ENCODE measurements at places on chromosomes 12 and 14.

GRCh38 chr14:81005540-81006228 is 50.3 kb downstream of the TSHR start:
- no peak for DNase-seq

DNA sequence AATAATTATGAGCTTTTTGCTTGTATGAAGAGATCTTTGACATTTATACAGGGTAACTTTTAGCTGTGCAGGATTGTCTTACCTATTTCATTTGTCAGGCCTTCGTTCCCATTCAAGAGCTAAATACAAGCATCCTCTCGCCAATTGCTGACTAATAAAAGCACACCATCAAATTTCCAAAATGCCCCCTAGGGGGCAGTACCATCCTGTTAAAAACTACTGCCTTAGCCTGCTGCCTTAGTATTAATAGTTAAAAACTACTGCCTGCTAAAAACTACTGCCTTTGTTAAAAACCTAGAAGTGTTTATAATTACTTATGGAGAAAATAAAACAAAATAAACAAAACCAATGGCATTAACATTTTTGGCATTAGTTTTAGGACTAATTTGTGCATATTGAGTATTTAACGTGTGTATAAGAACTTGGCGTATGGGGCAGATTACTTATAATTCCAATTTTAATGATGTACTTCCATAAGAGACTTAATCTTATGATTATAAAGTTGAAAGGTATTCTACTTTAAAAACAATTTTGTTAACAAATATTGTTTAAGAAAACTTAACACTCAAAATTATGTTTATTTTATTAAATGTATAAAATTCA is 3.0 kb upstream of the IFI27L2 start:
- peak; percentile 63 for DNase-seq

GRCh38 chr14:36316131-36316530 is 4.3 kb downstream of the MBIP start:
- no peak for DNase-seq

- no peak for DNase-seq
Measured at GRCh38 chr12:101862245-101862644, 15.1 kb upstream of the DRAM1 start.

GRCh38 chr14:55071870-55072640 is 20.6 kb downstream of the MAPK1IP1L start:
- DNase-seq: no peak

DNA sequence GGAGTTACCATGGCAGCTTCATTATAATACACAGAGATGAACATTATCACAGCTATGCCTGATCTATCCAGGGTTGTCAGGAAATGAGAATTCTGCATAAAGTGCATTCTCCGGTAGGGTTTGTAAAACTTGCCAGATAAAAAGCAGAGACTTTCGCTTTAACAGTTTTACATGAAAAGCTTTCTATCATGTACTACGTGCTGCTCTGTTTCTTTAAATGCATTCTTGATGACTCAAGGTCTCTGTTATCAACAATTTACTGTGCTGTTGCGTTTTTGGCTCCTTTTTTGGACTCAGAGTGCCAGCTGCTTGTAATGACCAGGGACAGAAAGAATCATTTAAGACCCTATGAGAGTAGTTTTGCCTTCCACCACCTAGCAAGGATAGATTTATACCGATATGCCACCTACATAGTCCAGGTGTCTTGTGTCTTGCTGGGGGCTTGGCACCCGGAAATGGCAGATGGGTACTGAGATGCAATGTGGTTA is 371.2 kb downstream of the BTG1 start:
- DNase-seq: no peak

DNA sequence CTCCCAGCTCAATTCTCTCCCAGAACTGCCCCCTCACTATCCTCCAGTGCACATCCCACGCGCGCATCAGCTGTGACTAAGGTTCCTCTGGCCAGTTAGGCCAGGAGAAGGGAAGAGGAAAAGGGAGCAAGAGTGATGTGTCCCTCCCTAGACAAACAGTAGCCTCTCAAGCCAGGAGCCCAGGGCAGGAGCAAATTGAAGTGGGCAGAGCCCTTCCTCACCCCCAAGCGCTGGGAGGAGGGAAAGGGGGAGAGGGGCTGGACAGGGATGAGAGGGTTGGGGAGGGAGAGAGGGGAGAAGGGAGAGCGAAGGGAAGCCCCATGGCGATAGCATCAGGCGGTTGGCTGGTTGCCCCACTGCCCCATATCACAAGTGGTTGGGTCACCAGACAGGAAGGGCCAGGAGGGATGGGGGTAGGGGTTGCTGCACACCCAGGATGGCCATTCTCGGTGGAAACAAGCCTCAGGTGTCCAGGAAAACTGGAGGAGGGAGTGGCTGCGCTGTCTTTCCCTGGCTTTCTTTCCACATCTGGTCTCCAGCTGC is 1.1 kb downstream of the CD63 start:
- peak; percentile 59 for DNase-seq

DNA sequence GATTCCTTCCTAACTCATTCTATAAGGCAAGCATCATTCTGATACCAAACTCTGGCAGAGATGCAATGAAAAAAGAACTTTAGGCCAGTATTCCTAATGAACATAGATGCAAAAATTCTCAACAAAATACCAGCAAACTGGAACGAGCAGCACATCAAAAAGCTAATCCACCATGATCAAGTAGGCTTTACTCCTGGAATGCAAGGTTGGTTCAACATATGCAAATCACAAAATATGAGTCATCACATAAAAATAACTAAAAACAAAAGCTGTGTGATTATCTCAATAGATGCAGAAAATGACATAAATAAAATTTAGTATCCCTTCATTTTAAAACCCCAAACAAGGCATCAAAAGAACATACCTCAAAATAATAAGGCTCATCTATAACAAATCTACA is 98.9 kb downstream of the ACSS3 start:
- no peak for DNase-seq

GRCh38 chr12:50066402-50066801 is 9.0 kb downstream of the ASIC1 start:
- DNase-seq: no peak

DNA sequence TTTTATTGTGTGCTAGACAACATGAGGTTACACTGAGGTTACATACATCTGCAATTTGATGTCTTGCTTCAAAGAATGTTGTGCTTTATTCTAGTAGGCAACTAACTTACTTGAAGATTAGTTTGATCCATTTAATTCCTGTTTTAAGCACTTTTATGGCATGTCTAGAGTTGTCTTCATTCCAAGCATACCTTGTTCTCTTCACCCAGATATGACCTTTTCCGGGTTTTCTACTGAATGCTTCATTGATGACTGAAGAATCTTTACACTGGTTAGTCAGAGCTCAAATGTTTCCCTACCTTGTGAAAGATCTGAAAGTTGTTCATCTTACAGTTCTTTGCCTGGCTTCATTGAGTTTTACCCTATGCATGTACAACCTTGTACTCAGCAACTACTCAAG is 274.0 kb upstream of the KITLG start:
- DNase-seq: no peak

DNA sequence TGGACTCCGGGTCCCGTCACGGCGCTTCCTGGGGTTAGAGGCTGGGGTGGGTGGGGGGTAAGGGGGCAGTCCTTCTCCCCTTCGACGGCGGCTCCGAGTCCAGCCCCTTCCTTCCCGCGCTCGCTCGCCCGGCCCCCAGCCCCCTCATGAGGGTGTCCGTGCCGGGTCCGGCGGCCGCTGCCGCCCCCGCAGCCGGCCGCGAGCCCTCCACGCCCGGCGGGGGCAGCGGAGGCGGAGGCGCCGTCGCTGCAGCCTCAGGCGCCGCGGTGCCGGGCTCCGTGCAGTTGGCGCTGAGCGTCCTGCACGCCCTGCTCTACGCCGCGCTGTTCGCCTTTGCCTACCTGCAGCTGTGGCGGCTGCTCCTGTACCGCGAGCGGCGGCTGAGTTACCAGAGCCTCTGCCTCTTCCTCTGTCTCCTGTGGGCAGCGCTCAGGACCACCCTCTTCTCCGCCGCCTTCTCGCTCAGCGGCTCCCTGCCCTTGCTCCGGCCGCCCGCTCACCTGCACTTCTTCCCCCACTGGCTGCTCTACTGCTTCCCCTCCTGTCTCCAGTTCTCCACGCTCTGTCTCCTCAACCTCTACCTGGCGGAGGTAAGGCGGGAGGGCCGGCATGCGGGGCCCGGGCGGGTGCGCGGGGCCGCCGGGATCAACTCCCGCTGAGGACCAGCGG is 500 bp downstream of the GPR137C start:
- peak; percentile 62 for DNase-seq

DNA sequence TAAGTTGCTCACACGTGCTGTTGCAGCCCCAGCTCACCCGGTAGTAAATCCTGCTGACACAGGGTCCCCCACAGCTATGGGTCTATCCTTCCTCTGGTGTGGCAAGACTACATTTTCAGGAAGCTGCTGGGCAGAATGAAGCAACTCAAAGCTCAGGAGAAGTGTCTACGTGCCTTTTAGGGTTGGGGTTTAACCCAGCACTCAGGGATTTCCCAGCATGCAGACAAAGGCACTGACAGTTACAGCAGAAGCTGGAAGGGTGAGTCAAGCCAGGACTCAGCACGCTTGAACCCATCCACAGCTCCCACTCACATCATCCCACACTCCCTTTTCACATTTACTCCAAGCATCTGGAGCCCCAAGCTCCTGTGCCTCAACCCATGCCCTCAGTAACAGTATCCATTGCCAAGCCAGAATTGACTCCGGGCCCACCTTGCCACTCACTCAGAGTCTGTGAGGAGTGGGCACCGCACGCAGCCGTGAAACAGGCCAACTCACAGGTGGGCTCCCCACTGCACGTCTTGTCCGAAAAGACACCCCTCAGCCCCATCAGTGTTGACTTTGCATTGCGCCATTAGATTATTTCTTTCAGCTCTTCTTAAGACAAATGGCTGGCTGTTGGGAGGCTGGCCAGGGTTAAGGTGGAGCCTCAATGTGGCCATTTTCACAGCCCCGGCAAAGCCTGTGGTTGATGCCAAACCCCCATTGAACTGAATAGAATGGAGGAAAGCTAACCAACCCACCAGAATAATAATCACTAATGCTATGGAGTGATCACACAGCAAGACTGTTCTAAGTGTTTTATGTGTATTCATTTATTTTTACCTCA is 59.6 kb downstream of the ZFP36L1 start:
- no peak for DNase-seq

- peak; percentile 93 for DNase-seq
Measured at GRCh38 chr14:75176142-75176820, at the start of gene TMED10. Gene TMED10 (minus strand): TSS chr14:75176612. CDS start chr14:75176579, 33 bp downstream.

GRCh38 chr14:100709289-100710284 is 17.1 kb upstream of the DLK1 start:
- DNase-seq: no peak

GRCh38 chr12:102232446-102232845 is 34.8 kb upstream of the PMCH start:
- DNase-seq: no peak
